Activated CD8-positive, alpha-beta memory T cell treated with anti-CD3 and anti-CD28 coated beads for 1 hour (primary cell): ENCODE measurements at places on chromosomes 5 and 9.

DNA sequence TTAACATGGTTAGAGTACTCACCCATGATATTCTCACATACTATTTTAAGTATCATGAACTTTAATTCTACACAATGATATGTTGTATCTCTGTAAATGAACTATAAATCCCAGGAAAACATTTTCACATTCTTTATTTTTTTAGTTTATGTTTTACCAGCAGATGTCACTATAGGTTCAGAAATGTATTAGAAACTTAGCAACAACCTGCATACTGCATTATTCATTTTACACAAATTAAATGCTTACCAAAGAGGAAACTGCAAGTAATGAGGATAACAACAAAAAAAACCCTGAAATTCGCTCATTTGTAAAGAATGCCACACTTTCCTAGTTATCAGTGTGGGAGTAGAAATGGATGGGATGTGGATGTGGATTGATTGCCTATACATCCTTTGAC lies 217.5 kb upstream of the OTULINL start:
- DNase-seq: no peak

- no peak for DNase-seq
Observed at GRCh38 chr9:131161585-131161984, 36.2 kb downstream of the NUP214 start.

DNA sequence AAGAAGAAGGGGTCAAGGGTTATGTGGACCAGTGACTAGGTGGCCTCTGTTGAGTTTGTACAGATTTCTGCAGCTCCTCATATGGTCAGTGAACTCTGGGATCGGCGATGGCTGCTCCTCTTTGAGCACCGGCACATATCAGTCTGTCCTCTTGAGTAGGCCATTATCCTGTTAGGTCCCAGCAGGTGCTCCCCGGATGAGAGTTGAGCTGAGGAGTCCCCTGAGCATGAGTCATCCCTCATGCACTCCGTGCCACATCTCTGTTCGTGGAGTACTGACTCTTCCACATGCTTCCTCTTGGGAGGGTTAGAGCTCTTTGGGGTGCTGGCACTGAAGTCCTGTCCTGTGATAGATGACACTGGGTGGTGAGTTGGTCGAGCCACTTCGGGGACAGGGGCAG lies 143.7 kb downstream of the PTTG1 start:
- DNase-seq: no peak

DNA sequence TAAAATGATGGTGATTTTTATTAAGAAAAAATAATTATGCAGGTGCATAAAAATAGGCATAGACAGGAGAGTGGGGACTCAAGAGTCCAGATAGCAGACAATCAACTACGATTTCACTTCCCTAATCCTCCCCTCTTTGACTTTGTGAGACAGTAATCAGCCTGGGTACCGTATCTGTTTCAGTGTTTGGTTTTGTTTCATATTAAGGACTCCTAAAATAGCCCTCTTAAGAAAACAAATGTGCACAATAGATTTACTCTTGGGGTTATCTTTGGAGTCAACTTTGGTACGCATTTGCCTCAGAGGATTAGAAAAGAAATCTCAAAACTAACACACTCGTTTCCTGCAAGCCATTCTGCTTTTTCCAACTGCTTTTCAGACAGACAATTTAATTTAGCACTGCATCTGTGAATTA lies 96.3 kb downstream of the ZNF608 start:
- no peak for DNase-seq

GRCh38 chr5:134053840-134054338 lies 49.1 kb upstream of the VDAC1 start:
- DNase-seq: no peak

DNA sequence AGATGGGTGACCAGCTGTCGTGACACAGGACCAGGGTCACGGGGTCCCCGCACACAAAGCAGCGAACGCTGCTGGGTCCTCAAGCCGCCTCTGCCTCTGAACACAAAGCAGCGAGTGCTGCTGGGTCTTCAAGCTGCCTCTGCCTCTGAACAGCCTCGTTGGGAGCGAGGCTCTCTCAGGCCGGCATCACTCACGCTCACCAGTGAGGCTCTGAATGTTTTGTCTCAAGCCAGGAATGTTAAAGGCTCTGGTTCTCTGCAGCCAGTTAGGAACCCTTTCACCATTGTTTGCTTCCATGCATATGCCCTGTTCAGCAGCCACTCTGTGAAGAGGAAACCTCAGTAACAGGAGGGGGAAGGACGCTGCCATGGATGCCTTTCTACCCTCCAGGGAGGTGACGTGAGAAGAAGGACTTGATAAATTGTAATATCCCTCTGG lies 82.7 kb upstream of the TAF11L2 start:
- no peak for DNase-seq

DNA sequence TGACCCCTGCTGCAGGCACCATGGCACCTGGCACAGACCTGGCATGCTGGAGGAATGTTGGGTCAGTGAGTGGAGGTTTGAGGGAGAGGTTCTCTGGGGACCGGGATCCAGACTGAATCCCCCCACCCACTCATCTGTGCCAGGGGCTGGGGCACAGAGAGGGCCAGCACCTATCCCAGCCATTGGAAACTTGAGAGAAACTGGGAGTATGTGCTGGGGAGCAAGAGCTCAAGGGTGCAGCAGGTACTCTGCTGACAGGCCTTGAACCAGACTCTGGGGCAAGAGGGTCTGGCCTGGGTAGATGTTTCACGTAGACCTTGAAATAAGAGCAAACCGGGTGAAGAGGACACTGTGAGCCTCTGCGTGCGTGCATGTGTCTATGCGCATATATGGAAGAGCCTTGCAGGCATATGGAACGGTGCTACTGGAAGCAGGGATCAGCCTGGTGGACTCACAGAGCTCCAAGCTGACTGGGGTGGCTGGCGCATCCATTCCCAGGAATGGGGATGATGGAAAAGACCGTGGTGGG lies 8.8 kb downstream of the FGF18 start:
- no peak for DNase-seq

GRCh38 chr9:84349671-84350070 lies 9.1 kb upstream of the SLC28A3 start:
- DNase-seq: no peak

DNA sequence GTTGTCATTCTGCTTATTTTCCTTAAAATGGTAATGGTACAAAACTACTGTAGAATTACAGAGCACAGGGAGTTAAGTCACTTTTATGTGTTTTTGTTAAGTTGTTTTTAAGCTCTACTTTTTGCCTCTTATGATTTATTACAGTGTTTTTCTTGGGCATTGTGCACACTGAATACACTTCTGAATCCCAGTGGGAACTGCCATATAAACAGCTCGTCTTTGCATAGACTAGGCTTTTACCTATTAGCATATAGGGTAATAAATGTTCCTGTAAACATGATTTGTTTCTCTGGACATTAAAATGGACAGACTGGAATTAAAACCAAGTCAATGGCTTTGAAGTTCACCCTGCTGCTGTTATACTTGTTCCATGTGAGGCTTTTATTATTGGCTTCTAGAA lies 12.2 kb downstream of the KLF9 start:
- no peak for DNase-seq

GRCh38 chr9:8365466-8366160 lies 566.0 kb upstream of the DMAC1 start:
- no peak for DNase-seq

DNA sequence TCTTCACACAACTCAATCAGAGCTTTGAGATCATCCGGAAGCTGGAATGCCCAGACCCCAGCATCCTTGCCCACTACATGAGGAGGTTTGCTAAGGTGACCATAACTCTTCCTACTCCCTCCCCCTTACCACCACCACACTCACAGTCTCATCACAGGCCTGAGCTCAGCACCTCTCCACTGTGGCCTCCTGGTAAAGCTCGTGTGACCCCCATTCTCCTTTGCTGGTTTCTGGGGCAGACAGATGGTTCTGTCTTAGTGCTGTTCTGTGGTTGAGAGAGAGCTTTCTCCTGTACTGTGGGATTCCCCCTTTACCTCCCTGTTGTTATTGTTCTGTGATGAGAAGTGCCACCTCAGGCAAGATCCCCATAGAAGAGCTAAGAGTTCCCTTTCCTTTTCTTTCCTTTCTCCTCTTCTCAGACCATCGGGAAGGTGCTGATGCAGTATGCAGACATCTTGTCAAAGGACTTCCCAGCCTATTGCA lies 92.7 kb upstream of the RUSC2 start:
- no peak for DNase-seq

- no peak for DNase-seq
Observed at GRCh38 chr5:151224372-151224771, 480 bp upstream of the CCDC69 start.

DNA sequence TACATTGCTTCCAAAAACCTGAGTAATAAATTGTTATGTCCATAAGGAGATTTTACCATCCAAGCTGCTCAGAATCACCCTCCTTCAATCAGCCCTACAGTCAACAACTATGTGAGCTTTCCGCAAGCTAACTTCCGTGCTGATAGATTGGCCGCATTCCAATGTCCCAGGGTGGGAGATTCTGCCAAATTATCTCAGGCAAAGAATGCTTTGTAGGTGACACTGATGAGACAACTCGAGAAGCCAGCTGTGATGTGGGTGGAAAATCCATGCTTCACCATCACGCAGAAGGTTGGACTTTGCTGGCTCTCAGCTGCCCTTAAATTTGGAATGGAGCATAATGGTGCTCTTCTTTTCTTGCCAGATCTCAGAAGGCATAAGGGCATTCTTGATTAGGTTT lies 44.9 kb upstream of the HCN1 start:
- no peak for DNase-seq

GRCh38 chr9:7284517-7284916 lies 515.1 kb downstream of the DMAC1 start:
- no peak for DNase-seq

GRCh38 chr9:14941501-14942405 lies 31.5 kb upstream of the FREM1 start:
- no peak for DNase-seq

DNA sequence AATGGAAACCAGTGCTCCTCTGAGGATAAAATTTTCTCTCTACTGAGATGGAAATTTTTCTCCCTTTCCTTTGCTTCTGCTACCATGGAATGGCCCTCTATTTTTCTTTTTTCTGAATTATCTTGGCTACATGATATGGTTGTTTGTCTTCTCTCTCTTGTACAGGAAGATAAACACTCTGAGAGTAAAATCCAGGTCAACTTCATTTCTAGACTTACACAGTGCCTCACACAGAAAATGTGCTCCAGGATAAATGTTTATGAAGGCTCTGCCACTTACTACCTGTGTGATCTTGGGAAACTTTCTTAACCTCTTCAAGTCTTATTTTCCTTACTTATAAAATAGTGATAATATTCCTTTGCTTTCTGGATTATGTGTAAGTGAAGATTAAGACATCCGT lies 153.9 kb downstream of the PRELID2 start:
- no peak for DNase-seq

- no peak for DNase-seq
Observed at GRCh38 chr9:100774962-100775361, 197.1 kb downstream of the CAVIN4 start.

GRCh38 chr5:335740-336038 lies 14.2 kb downstream of the AHRR start:
- DNase-seq: no peak

GRCh38 chr9:75265525-75265972 lies 177.2 kb downstream of the OSTF1 start:
- DNase-seq: no peak

DNA sequence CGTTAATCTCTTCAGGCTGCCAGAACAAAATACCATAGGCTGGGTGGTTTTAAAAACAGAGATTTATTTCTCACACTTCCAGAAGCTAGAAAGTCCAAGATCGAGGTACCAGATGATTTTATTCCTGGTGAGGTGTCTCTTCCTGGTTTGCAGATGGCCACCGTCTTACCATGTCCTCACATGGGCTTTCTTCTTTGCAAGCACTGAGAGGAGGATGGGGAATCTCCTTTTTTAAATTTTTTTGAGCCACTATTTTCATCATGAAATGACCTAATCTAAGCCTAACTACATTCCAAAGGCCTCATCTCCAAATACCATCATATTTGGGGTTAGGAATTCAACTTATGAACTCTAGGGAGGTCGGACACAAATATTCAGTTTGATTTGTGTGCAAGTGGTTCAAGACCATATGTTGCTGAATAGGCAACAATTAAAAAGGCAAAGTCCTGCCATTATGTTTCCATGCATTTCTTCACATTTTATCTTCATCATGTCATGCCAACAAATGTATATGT lies 371.2 kb downstream of the CDH18 start:
- DNase-seq: no peak

DNA sequence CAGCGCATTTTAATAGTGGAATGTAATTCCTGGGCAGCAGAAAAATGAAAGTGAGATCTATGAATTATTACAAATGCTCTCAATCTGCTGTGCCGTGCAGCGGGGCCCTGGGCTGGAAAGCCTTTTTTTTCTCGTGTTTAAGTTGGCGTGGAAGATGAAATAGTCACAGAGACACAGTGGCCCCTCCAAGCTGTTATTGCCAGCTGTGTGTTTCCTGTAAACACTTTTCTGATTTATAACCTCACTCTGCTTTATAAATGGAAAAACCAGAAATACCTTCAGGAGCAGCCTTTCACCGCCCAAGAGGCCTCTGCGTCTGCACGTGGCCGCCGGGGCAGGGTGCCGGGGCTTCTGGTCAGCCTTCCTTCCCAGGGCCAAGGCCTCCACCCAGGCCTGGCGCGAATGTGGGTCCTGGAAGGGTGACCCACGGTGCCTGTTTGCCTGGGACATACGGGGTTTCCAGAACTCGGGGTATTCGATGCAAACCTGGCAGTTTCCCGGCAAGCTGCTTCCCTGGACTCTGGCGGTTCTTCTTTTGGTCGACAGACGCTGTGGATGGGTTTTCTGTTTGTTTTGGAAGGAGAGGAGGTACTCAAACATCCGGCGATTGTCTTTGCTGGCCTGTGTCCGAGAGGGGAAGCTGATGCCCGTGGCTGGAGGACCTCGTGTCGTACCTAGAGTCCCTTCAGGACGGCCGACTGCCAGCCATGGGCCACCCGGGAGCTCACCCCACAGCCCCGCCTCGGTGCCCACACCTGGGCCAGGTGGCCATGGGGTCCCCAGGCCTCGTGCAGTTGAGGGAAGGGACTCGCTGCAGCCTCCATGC lies 256.7 kb downstream of the PARP8 start:
- no peak for DNase-seq

DNA sequence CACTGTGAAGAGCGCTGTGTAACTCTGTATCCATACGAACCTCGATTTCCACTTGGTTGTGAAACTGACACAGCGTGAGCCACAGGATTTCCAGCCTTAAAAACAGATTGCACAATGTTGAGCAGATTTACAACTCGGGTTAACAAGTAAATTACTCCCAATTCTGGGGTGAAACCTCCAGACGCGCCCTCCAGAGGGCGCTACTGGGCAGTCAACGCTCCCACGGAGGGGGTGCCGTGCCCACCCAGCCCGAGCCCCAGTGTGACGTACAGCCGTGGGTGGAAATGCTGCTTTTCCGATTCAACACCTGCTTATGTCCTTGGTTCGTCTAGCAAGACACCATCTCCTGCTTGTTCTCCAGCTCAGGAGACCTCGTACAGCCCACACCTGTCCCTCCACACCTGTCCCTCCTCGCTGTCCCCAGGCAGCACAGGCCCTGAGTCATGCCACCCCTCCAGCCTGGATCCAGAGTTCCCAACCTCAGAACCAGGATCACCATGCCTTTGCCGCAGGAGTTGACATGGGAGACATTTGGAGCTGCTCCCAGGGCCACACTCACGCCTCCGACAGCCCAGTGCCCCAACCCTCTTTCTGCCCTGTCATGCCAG lies 34.4 kb upstream of the SLC6A3 start:
- no peak for DNase-seq
